ENCODE measurements at places on chromosomes 13 and 19.

DNA sequence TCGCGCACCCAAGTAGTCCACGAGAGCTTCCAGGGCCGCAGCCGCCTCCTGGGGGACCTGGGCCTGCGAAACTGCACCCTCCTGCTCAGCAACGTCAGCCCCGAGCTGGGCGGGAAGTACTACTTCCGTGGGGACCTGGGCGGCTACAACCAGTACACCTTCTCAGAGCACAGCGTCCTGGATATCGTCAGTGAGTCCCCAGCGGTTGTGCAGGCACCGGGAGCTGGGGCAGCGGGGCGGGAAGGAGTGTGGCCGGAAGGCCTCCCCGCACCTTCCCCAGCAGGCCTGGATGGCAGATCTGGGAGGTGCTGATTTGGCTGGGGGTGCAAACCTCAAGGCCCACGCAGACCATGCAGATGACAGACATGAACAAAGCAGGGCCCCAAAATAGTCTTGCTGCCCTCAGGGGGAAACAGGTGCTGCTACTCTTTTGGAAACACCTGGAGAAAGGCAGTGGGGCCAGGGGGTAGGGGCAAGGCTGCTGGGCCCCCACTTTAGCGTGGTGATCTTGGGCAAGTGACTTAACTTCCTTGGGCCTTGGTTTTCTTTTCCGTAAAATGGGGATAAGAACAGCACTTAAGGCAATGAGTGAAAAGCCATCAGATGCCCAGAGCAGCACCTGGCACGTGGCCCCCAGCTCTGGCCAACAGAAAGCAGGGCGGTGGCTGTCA, 4.0 kb downstream of the MAG start:
- no peak overlapping the region for H3K27ac ChIP-seq
- no peaks in the 10 kb centered on the region for H3K36me3 ChIP-seq
- no peak for DNase-seq
- H3K4me3 ChIP-seq = no peak overlapping the region

DNA sequence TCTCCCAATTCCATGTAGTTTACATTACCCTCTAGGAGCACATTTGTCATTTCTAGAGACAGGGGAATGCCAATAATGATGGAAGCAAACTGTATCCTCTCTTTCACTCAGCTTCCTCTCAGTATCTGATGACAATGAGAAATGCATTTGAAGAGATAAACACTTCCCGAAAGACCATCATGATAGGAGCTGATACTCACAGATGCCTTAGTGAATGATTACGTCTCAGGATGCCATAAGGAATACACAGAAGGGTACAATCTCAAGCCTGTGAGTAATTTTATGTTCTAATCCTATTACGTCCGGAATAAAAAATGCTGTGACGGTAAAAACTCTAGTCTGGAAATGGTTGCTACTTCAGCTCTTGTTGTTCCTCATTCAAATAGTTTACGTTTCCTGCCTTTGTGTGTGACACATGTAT, 663.8 kb upstream of the MIR17HG start:
- peak; percentile 20 for DNase-seq
- H3K4me3 ChIP-seq = no peak overlapping the region
- H3K36me3 ChIP-seq = no peaks in the 10 kb centered on the region
- no peaks in the 10 kb centered on the region for H3K27me3 ChIP-seq

DNA sequence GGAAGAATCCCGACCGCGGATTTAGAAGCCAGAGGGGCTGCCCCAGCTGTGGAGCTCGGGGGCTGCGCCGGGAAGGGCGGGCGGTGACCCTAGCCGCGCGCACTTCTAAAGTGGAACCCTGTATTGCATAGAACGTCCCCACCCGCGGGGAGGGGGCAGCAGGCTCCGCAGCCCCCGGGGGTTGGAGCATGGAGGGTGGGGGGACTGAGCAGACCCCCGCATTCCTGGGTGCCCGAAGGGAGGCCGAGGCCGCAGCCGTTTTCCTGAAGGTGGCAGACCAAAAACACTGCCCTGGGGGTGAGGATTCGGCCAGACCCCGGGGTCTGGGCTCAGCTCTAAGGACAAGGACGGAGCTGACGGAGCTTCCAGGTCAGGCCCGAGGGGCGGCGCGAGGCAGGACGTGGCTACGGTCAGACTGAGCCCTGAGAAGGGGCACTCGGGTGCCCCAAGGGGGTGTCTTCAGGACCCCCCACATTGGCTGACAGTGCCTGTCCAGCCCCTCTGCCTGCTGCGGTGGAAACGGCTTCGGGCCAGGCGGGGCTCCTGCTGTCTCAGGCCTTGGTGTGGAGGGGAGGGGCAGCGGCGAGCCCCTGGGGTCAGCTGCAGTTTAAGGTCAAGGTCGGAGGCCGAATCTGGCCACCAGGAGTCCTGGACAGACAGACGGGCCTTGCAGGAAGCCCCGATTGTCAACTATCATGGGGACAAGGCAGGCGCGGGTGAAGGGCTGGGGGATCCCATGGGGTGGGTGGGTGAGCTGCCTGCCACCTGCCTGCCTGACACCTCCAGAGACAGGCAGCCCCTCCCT, 12.6 kb downstream of the MKNK2 start:
- no peaks in the 10 kb centered on the region for H3K27me3 ChIP-seq
- peak; percentile 5 for DNase-seq
- no peak overlapping the region for H3K4me3 ChIP-seq

GRCh38 chr13:63041640-63042414, 1626.2 kb upstream of the PCDH20 start:
- H3K27me3 ChIP-seq = no peaks in the 10 kb centered on the region
- H3K36me3 ChIP-seq = no peaks in the 10 kb centered on the region
- DNase-seq = no peak
- H3K4me1 ChIP-seq = no peaks in the 10 kb centered on the region
- no peak overlapping the region for H3K4me3 ChIP-seq

- H3K27me3 ChIP-seq = peaks cover 27% of the 10 kb centered on the region
- DNase-seq = no peak
- peaks cover 25% of the 10 kb centered on the region for H3K36me3 ChIP-seq
- H3K4me1 ChIP-seq = no peaks in the 10 kb centered on the region
- no peak overlapping the region for H3K4me3 ChIP-seq
Observed at GRCh38 chr19:2356036-2356646, 3.9 kb upstream of the TMPRSS9 start.

DNA sequence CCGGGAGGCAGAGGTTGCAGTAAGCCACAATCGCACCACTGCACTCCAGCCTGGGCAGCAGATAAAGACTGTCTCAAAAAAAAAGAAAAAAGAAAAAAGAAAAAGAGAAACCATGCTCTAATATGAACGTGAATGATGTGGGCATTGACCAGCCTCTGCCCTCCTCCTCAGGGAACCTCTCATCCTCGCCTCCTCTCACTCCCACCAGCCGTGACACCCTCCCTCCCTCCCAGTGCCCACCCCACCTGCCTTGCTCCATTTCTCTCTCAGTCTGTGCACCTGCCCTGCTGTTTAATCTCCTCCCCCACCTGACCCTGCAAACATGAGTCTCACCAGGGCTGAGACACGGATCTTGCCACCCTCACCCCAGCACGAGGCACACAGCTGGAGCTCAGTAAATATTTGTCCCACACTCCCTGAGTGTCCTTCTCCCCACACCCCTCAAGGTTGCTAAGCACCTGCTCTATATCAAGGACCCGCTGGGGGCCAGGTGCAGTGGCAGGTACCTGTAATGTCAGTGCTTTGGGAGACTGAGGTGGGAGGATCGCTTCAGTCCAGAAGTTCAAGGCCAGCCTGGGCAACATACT, 7.5 kb upstream of the BCAT2 start:
- peaks cover 16% of the 10 kb centered on the region for H3K4me1 ChIP-seq
- no peak overlapping the region for H3K27ac ChIP-seq
- no peak overlapping the region for H3K4me3 ChIP-seq
- H3K36me3 ChIP-seq = no peaks in the 10 kb centered on the region
- H3K27me3 ChIP-seq = no peaks in the 10 kb centered on the region
- DNase-seq = no peak

GRCh38 chr19:10952809-10953208, 8.0 kb upstream of the SMARCA4 start:
- H3K36me3 ChIP-seq = no peaks in the 10 kb centered on the region
- no peak for DNase-seq
- H3K27me3 ChIP-seq = no peaks in the 10 kb centered on the region
- H3K4me1 ChIP-seq = peaks cover 5% of the 10 kb centered on the region
- no peak overlapping the region for H3K27ac ChIP-seq
- H3K4me3 ChIP-seq = no peak overlapping the region

DNA sequence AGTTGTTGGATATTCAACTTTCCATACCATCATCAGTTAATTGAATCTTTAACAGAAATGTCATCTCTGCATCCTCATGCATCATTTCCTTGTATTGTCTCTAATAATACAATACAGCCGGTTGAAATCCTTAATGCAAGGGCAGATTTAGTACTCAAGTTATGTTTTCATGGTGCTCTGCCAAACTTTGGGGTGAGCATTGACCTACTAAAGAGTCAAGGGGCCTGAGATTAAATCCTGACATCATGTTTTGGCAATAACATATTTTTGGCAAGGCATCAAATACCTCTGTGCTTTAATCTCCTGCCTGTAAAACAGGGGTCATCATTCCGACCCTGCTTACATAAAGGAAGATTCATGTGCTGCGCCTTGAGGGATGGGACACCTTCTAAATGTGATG, 42.7 kb upstream of the ABCC4 start:
- peak; percentile 45 for DNase-seq
- no peak overlapping the region for H3K4me3 ChIP-seq
- H3K27ac ChIP-seq = peak overlapping the region; percentile 31
- H3K36me3 ChIP-seq = no peaks in the 10 kb centered on the region
- H3K27me3 ChIP-seq = no peaks in the 10 kb centered on the region
- H3K4me1 ChIP-seq = no peaks in the 10 kb centered on the region

- no peaks in the 10 kb centered on the region for H3K4me1 ChIP-seq
- H3K4me3 ChIP-seq = no peak overlapping the region
- no peaks in the 10 kb centered on the region for H3K27me3 ChIP-seq
- no peak overlapping the region for H3K27ac ChIP-seq
- H3K36me3 ChIP-seq = no peaks in the 10 kb centered on the region
Observed at GRCh38 chr19:23800868-23801267, 42.2 kb upstream of the ZNF681 start.

DNA sequence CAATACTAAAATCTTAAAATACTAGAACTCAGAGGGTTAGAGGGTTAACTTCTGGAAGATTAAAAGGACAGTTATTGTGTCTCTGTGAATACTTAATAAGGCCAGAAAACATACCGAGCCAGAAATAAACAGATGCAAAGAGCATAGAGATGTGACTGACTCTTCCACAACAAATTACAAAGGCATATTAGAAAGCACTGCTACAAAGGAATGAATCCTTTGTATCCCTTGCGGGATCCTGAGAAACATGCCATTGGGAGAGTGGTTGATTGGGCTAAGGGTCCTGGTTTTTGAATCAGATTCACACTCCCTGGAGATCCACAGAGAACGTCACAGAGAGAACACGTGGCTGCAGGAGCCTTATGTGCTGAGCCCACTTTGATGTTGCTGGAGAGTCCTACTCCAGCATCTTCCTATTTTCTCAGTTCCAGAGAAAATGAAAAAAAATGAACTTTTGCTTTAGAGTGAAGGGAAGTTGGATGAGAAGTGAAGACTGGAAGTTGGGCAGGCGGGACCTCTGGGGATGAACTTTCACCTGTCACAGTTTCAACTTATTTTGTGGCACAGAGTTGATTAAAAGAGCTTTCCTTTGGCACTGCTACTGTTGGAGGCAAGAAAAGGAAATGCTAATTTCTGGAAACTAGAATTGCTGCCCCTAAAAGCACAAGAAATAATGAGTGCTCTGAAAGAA, 309.9 kb downstream of the DCT start:
- H3K4me3 ChIP-seq = no peak overlapping the region
- H3K27me3 ChIP-seq = no peaks in the 10 kb centered on the region
- H3K27ac ChIP-seq = no peak overlapping the region
- peak; percentile 76 for DNase-seq

DNA sequence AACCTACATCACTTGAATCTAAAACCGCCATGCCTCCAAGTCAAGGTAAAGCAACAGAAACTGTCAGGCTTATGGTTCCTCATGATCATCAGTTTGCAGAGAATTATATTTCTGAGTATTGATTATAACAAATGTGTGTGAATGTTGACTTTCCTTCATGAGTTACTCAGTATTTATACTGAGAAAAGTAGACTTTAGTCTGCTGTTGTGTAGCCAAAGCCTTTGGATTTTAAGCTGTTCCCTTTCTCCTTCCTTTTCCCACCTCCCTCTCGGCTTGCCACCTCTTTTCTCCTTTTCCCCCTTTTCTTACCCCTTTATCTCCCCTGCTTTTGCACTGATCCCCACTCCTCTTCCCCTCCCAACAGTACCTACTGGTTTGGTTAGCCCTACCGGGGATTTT, 20.7 kb upstream of the GPR18 start:
- H3K4me3 ChIP-seq = no peak overlapping the region
- peaks cover 6% of the 10 kb centered on the region for H3K4me1 ChIP-seq
- DNase-seq = no peak

- H3K4me1 ChIP-seq = no peaks in the 10 kb centered on the region
- no peaks in the 10 kb centered on the region for H3K36me3 ChIP-seq
- H3K27me3 ChIP-seq = peaks cover 11% of the 10 kb centered on the region
- no peak for DNase-seq
- no peak overlapping the region for H3K27ac ChIP-seq
Observed at GRCh38 chr19:1304197-1304924, 18.7 kb downstream of the EFNA2 start.

GRCh38 chr13:85575110-85575509, 224.1 kb downstream of the SLITRK6 start:
- no peaks in the 10 kb centered on the region for H3K36me3 ChIP-seq
- no peak overlapping the region for H3K4me3 ChIP-seq
- no peak overlapping the region for H3K27ac ChIP-seq
- no peak for DNase-seq
- H3K4me1 ChIP-seq = no peaks in the 10 kb centered on the region

DNA sequence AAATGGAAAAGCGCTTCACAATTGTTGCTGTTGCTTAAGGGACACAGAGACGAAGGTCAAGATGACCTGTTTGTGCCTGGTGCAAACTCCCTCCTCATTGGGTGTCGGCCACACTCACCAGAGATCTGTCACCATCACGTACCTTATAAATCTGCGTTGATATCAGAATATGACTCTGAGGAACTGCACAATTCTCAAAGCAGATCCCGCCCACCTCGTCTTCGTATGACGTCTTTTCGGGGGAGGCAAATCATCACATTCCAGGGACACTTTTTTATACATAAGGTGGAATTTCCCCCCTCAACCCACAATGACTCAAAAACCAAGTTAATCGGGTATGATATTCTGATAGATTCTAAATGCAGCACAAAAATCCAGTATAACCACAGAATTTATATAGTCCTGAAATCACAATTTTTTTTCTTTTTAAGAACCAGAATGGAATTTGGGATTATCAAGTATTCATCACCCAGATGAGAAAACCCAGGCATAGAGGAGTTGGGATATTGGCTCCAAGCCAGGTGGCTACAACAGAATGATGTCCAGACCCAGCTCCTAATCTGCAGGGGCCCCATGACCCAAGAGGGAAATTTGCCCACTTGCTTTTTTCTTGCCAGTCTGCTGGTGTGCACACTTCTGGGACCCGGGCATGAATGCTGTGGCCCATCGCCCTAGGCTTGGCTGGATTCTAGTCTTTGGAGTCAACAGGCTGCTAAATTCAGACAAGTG, 50.6 kb upstream of the MTIF3 start:
- H3K27me3 ChIP-seq = no peaks in the 10 kb centered on the region
- H3K4me1 ChIP-seq = peaks cover 18% of the 10 kb centered on the region
- no peak overlapping the region for H3K4me3 ChIP-seq

All from muscle of leg (tissue), 16 donors.